ENCODE measurements at places on chromosomes 1 and 21.

DNA sequence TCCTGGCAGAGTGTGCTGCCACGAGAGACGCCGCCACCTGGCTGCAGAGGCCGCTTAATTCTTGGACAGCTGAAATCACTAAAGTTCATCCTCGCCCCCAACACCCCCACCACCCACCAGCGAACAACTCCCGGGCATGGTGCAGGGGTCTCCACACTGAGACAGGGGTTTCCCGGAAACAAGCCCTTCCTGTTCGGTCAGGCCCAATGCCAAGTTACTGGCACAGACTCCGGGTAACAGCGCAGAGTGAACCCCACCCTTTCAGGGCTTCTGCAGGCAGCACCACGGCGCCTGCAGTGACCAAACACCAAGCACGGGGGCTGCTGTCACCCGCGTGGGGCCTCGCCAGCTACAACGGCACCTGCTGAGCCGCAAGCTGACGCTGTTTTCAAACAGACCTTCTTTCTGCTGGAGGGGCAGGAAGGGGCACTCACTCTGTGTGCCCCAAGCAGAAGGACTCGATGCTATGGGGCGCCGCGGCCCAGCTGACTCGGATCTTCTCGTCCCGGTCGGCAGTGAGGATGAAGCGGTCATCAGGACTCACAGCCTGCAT lies 17.4 kb downstream of the WDR4 start:
- no peak for DNase-seq

- no peak for DNase-seq
These were observed 37.8 kb upstream of the ZNF326 start for GRCh38 chr1:89957107-89957506.

DNA sequence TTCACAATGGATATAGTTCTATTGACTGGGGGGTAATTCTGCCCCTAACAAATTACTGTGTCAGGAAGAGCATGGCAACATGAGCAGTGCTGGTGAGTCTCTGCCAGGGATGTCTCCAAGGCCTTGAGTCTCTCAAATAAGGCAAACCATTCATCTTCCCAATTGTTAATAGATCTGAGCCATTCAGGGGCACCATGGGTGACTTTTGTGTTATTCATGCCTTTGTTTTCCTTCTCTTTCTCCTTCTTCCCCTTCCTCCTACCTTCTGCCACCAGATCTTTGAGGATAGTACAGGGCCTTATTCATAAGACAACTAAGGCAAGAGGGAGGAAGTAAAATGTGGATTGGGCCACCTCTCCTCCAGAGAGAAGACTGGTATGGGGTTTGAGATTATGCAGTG lies at the start of gene RGSL1:
Gene RGSL1, plus strand, starts transcription at position 60 of the 400 bp plus-strand sequence. Its CDS starts 20 bp downstream, at position 80.
- no peak for DNase-seq

DNA sequence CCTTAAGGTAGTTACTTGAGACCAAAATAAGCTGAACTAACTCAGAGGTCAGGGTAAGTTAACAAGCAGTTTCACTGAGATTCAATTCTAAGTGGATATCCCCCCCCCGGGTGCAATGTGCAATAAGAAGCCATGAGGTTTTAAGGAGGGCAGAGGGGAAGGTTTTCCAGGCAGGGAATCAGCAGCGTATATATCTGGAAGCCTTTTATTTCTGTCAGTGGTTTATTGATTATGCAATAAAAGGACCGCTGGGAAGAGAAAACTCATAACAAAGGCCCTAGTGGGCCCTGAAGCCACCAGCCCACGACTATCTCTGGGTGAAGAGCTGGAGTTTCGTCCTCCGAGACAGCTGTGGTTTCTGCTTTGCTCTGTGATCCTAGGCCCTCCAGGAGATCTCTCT lies 53.1 kb upstream of the CTPS1 start:
- DNase-seq = peak; percentile 33

- no peak for DNase-seq
These were observed 26.1 kb upstream of the NMNAT2 start for GRCh38 chr1:183444243-183444642.

GRCh38 chr21:24175106-24175505 lies 1432.2 kb downstream of the MRPL39 start:
- no peak for DNase-seq

DNA sequence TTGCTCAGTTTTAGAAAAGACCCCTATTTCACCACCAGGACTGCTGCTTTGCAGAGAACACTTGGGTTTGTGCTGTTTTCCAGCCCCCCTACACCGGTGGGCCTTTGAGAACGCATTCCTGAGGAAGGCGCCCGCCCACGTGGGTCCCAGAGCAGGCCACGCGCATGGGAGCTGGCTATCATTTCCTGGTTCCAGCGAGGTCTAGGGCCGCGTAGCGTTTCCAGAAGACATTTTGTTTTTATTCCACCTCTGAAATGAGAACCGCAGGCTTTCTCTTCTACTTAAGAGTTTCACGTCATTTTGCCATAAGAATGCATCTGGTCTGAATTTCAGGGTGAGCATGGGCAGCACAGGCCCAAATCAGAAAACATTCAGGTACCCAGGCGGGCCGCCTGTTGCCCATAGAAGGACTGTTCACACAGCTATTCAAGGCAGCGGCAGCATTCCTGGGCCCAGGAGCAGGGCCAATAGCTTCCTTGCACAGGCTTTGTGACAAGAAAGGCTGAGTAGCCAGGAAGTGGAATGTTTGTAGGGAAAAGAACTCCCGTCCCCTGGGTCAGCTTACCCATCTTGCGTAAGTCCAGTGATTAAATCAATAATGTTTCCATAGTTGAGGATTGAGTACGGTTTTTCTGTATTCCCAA lies 1.4 kb upstream of the KLHL21 start:
- DNase-seq = no peak

DNA sequence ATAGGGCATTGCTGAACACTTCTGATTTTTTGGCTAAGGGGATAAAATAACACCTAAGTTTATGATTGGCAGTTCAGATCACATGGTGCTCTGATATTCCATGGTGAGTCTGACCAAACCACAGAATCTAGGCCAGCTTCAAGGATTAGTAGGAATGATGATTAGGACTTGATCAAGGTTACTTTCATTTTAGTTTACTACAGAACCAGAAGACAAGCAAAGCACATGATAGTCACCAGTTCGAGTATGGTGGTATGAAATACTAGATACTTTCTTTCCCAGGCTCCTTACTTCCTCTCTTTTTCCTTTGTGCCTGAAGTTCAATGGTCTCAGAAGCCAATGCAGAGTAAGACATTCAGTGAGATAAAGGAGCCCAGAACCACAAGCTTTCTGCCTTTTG lies 26.6 kb downstream of the S100A10 start:
- no peak for DNase-seq

GRCh38 chr1:91098299-91098906 lies 76.6 kb upstream of the ZNF644 start:
- no peak for DNase-seq

DNA sequence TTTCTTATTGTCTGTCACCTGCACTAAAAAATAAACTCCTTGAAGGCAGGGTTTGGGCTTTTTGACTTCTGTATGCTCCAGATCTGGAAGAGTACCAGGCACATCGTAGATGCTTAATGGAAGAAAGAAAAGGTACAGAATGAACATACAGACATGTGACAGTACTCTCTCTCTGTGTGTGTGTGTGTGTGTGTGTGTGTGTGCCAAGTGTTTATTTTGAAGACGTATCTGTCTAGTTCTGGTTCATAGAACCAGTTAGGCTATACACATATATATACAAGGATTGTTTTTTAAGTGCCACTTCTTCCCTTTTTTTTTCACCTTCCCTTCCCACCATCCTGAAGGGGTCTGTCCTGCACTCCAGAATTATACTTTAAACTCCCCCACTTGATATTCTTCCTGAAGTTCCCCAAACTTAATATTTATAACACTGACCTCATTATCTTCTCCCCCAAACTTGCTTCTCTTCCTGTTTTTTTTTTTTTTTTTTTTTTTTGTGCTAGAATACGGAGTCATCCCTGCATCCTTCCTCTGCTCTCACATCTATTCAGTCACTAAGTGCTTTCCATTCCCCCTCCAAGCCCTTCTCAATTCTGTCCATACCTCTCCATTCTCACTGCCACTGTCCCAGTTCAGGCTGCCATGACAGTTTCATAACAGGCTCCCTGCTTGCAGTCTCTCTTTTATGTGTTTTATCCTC lies 5.4 kb upstream of the KCNA3 start:
- DNase-seq = no peak

GRCh38 chr1:15386164-15386749 lies 23.4 kb upstream of the EFHD2 start:
- peak; percentile 39 for DNase-seq

- no peak for DNase-seq
These were observed 598.2 kb downstream of the LMO4 start for GRCh38 chr1:87926921-87927320.

GRCh38 chr1:40789661-40790430 lies 6.3 kb downstream of the KCNQ4 start:
- no peak for DNase-seq

- DNase-seq = no peak
These were observed 48.9 kb upstream of the TADA1 start for GRCh38 chr1:166924823-166925541.

- no peak for DNase-seq
These were observed 15.6 kb upstream of the TACSTD2 start for GRCh38 chr1:58592522-58593134.

GRCh38 chr1:156668801-156669637 lies 8.2 kb downstream of the NES start:
- DNase-seq = no peak

DNA sequence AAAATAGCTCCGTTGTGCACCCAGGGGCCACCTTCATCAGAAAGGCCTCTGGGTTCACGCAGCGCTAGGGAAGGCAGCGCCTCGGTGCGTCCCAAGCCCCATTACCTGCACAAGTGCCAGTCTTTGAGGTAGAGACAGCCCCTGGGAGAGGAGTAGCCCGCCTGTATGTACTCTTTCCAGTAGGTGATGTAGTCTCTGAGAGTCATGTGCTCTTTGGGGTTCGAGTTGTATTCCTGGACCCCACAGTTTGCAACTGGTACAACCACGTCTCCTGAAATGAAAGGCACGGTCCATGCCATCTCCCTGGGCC lies 601 bp downstream of the JMJD4 start:
- DNase-seq = no peak

GRCh38 chr1:26434161-26434752 lies 2.1 kb downstream of the DHDDS start:
- no peak for DNase-seq

GRCh38 chr1:11337580-11338073 lies 64.6 kb downstream of the UBIAD1 start:
- peak; percentile 84 for DNase-seq

DNA sequence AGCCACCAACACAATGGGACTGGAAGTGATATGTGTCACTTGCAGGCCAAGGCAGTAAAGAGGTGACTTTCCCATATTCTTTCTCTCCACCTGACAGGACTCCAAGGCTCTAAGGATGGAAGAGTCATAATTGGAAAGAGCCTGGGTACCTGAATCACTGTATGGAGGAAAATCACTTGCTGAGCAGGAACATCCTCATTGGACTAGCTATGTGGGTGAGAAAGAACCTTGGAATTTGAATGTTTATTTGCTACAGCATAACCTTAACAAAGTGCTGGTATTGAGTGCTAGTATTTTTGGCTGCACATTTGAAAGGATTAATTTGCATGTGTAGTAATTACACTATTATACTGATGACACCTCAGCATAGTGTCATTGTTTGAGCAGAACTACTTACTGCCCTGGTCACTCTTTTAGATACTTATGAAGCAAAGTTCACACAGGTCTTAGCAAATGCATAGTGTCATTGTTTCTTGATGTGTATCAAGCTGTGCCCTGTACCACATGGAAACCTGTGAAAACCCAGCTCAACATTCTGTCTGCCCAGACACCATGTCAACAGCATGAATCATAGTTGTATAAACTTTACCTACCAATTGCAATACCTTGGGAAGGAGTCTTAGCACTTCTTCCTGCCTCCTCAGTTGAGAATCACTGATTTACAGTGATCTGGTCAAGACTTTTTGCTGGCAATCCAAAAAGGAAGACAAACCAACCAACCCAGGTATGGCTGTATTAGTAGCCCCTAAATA lies 5.1 kb upstream of the S100A10 start:
- no peak for DNase-seq

GRCh38 chr21:25584833-25585676 lies 22.2 kb downstream of the MRPL39 start:
- no peak for DNase-seq

GRCh38 chr1:55062801-55063576 lies 23.6 kb downstream of the PCSK9 start:
- no peak for DNase-seq

DNA sequence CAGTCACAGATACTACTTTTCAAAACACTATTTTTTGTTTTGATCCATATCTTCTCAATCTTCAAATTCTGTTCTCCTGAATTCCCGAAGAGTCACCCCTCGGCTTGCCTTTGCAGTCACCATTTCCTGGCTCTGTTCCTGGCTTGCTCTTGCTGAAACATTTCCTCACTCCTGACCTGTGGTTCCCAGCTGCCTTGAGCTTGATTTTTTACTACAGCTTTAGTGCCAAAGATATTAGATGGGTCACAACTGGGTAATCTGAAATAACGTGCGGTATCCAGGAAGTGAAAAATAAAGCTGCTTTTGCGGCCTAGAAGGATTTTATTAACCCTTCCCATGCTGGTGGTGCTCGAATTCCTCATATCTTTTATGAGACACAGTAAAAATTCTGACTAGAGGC lies 318.8 kb downstream of the PCP4 start:
- DNase-seq = no peak
